AG20443 (cell line): ENCODE measurements at places on chromosomes 3 and 15.

- no peak for DNase-seq
These were observed 547.6 kb downstream of the NLGN1 start for GRCh38 chr3:173945170-173945569.

GRCh38 chr3:194031867-194032635 is 103.9 kb upstream of the HES1 start:
- DNase-seq = no peak

DNA sequence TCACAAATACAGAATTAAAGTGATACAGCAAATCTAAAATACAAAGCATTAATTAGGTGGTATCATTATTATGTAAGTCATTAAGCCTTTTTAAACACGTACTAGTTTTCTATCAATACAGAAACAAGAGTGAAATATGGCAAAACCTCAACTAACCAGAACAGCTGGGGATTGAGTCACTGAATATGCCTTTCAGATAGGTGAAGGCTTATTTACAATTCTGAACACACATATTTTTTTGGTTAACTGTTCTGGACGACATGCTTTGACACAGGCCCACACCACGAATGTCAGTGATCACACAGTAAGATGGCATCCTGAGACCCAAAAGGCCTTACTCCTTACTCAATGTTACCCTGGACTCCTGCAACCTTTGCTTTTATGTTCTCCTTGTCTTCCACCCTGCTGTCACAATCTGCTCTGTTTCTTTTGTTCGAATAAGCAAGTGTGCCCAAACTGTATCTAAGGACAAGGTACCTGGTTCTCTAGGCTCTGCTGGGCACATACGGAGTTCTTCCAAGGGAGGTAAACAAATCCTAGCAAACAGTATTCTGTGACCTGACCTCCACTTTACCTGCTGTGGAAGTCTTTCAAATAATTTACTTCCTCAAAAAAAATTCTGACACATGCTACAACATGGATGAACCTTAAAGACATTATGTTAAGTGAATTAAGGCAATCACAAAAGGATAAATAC is 7.0 kb downstream of the SFMBT1 start:
- DNase-seq = no peak

DNA sequence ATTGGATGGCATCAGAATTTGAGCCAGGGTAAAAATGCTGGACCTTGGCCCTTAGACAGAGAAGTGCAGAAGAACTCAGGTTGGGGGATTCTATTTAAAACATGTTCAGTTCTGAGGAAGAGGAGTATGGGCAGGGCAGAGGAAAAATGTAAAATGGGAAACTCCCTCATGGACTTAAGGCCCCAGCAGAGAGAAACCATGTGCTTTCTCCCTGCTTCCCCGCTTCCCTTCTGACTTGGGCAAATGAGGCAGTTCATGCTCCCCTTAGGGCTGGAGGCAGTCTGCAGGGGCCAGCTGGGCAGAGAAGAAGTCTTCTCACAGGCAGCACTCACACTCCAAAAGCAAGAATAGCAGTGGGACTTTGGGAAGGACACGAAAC is 9.9 kb upstream of the NUDT16 start:
- no peak for DNase-seq

GRCh38 chr15:29747837-29748417 is 74.3 kb downstream of the TJP1 start:
- DNase-seq = no peak
